GM12878 (cell line): ENCODE measurements at places on chromosomes 2 and 18. TPM values are rescaled to one million over a fixed set of nuclear protein-coding genes. Genes with fewer than 3 reads are reported as not detected.

- H3K4me1 ChIP-seq: no peaks in the 10 kb centered on the region
- H3K27ac ChIP-seq: no peak overlapping the region
- DNase-seq: no peak
- no peaks in the 10 kb centered on the region for H3K27me3 ChIP-seq
Observed at GRCh38 chr2:88654714-88655113, 27.4 kb upstream of the EIF2AK3 start.

GRCh38 chr2:229273723-229274338 lies 2.7 kb upstream of the PID1 start:
- no peak overlapping the region for H3K4me3 ChIP-seq
- no peaks in the 10 kb centered on the region for H3K27me3 ChIP-seq
- no peak overlapping the region for H3K27ac ChIP-seq
- H3K4me1 ChIP-seq: no peaks in the 10 kb centered on the region
- DNase-seq: peak; percentile 11

GRCh38 chr2:74573747-74574562 lies 19.4 kb downstream of the DOK1 start:
- peak overlapping the region; percentile 13; the same call in 1 of the 2 replicates for H3K4me3 ChIP-seq
- H3K27ac ChIP-seq: peak overlapping the region; percentile 43
- H3K4me1 ChIP-seq: peaks cover 77% of the 10 kb centered on the region
- H3K27me3 ChIP-seq: no peaks in the 10 kb centered on the region
- H3K36me3 ChIP-seq: no peaks in the 10 kb centered on the region

DNA sequence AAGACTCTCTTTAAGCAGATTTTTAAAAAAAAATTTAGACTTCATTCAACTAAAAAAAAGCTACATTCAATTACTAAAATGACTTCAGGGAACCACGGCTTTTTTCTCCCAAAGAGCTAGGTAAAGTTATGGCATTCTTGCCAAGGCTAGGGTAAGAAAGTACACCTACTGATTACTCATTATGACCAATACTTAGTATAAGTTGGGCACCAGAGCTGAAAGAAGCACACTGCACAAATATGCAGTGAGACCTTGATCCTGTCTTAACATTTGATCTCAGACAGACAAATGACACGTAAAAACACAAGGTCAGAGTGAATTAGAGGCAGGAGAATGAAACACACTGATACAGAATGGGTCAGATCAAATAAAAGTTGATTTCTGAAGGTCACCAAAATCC lies 88.7 kb downstream of the THADA start:
- H3K27me3 ChIP-seq: no peaks in the 10 kb centered on the region
- no peak overlapping the region for H3K4me3 ChIP-seq
- no peak overlapping the region for H3K27ac ChIP-seq
- no peak for DNase-seq
- H3K4me1 ChIP-seq: no peaks in the 10 kb centered on the region

DNA sequence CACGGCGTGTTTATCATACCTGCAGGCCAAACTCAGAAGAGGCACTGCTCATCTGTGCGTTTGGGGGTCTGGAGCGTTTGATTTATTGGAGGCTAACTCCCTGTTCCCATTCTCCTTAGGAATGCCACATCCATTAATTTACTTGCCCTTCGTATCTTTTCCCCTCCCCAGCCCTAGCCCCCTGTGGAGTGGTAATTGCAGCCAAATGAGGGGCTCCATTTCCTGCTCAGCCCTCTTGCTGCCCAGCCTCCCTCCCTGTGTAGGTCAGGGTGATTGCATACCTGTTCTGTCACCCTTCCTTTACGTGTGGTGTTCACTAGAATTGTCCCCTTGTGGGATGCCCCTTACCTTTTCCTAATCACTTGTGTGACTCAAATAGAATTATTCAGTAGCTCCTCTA lies 120.4 kb downstream of the MAP3K20 start:
- H3K27me3 ChIP-seq: no peaks in the 10 kb centered on the region
- H3K36me3 ChIP-seq: no peaks in the 10 kb centered on the region
- H3K4me1 ChIP-seq: no peaks in the 10 kb centered on the region
- DNase-seq: no peak

DNA sequence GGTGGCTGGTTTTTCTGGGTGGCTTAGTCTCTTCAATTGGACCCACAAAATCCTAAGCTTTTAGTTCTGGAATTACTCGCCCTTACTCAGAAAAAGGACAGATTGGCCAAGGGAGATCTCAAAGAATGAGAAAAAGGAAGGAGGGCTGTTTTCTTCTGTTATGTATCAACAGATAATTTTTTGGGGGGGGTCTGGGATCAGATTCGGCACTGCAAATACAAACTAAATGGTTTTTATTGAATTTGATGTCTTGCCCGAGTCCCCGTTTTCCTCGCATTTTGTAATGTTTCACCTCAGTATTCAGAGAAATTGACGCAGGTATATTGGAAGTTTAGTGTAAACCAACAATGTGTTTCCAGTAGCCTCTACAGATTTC lies 762 bp downstream of the YIPF4 start:
- no peak for DNase-seq
- no peaks in the 10 kb centered on the region for H3K27me3 ChIP-seq
- no peaks in the 10 kb centered on the region for H3K4me1 ChIP-seq
- H3K36me3 ChIP-seq: peaks cover 4% of the 10 kb centered on the region; the same call in 1 of the 2 replicates

- DNase-seq: no peak
- H3K4me1 ChIP-seq: no peaks in the 10 kb centered on the region
- no peaks in the 10 kb centered on the region for H3K27me3 ChIP-seq
- peaks cover 20% of the 10 kb centered on the region for H3K36me3 ChIP-seq
Observed at GRCh38 chr2:117938611-117939010, 75.3 kb downstream of the CCDC93 start.

DNA sequence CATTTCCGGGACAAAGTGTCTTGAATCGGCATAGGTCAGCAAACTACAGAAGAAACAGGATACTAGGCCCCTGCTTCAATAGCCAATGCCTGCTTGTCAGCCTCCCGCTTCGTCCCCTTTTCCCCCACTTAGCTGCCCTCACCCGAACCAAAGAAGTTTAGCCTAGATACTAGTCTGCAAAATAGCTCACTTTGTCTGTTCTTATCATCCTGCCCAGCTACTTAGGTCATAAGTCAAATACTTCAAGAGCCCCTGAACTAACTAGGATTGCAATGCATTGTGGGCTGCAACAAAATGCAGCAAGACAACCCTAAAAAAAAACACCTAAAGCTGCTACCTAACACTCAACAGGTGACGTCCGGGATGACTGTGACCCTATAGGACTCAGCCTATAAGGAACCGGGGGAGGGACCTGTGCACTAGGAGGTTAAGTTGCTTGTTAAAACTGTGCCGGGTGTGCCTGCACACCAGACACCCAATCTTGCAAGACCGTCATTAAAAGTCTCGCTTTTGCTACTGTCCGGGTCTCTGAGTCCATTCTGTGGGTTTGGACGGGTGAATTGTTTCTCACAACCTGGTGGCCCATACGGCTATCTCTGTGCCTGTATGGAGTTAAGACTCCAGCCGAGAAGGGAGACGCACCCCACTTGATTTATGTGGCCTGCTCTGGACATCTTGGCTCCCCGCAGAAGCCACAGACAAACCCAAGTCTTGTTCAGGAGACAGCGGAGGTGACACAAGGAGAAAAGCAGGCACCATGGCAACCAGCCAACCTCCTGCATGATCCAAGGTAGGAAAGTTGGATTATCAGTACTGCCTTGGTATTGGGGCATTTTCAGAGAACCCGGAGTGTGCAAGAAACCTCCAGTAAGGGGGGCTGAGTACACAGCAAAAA lies 105.9 kb downstream of the HIBCH start:
- DNase-seq: no peak
- peaks cover 1% of the 10 kb centered on the region; the same call in 1 of the 2 replicates for H3K36me3 ChIP-seq
- no peak overlapping the region for H3K27ac ChIP-seq
- H3K4me3 ChIP-seq: no peak overlapping the region

- no peak overlapping the region for H3K27ac ChIP-seq
- H3K4me1 ChIP-seq: no peaks in the 10 kb centered on the region
- H3K27me3 ChIP-seq: no peaks in the 10 kb centered on the region
- H3K36me3 ChIP-seq: peaks cover 9% of the 10 kb centered on the region; the same call in 1 of the 2 replicates
Observed at GRCh38 chr2:149562324-149562723, 25.3 kb downstream of the MMADHC start.

DNA sequence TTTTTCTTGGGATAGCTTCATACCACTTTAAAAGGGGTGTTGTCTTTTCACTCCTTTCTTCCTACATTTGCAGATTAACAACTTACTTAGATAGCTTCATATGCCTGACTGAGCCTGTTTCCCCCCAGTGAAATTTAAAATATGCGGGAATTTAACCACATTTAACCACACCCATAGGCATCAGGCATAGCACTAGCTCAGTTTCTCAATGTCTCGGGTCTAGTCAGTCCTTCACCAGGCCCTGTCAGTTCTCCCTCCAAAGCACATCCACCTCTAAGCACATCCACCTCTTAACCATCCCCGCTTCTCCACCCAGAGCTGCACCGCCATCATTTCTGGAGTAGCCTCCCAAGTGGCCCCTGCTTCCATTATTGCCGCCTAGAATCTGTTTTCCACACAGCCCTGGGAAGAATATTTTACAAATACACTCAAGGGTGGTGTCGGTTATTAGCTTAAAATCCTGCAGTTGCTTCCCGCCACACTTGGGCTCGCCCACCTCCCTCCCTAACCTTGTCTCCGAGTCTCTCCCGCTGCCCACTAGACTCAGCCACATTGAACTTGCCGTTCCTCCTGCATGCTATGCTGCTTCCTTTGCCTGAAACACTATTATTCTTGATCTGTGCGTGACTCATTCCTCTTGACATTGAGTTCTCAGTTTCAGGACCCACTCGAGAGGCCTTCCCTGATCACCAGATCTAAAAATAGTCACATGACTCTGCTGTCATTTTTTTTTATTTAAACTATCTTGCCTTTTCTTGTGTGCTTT lies 68.3 kb downstream of the SPTBN1 start:
- peak; percentile 45 for DNase-seq
- peaks cover 15% of the 10 kb centered on the region for H3K4me1 ChIP-seq
- H3K36me3 ChIP-seq: no peaks in the 10 kb centered on the region

- H3K27me3 ChIP-seq: peaks cover 6% of the 10 kb centered on the region
- H3K4me3 ChIP-seq: no peak overlapping the region
- no peaks in the 10 kb centered on the region for H3K36me3 ChIP-seq
- DNase-seq: no peak
- no peak overlapping the region for H3K27ac ChIP-seq
Observed at GRCh38 chr2:27117995-27118524, 868 bp downstream of the CGREF1 start.

Gene TMEM17
- polyA plus RNA-seq: 1.4 and 2.6 TPM in 2 replicates

Gene CD8B2
- polyA plus RNA-seq: not detected in 2 replicates

Gene RNU2-63P
- polyA plus RNA-seq: not detected in 2 replicates
